HEK293T (cell line): ENCODE measurements at places on chromosomes 5 and 9.
A peak's percentile ranks its signal among the peaks of the same experiment; 100 is the strongest.

DNA sequence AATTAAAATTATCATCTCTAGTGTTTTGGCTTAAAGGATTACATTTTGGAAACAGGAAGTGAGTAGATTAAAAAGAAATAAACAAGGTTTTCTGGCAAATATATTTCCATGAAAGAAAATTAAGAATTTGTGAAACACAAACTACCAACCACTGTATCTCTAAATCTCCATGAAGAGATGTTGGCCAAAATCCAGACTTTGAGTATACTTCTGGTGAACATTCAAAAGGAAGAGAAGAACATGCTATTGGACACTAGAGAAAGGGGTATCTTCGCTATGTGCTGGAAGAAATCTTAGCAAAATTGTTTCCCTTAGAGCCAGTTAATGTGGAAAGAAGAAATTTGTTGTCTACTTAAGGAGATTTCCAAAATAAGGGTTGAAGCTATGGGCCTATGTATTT lies 710.4 kb upstream of the CTNND2 start:
- DNase-seq: no peak

DNA sequence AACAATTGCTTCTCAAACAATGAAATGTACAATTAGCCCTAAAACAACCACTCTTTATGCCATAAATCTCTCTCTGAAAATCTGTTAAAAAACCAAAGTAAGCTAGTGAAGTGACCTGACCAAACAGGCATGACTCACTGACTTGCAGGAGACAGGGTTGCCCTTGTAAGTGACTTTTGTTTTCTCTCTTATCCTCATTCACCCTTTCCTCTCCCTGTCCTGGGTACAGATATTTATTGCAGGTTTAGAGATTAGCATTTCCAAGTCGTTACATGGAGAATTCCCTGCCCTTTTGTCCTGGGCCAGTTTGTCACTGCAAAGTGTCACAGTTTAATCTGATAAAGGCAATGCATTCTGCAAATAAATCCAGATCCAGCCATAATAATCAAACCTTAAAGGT lies 484.2 kb downstream of the IRX1 start:
- DNase-seq: no peak

- no peak for DNase-seq
Measured at GRCh38 chr5:127536687-127537086, 19.2 kb downstream of the PRRC1 start.

GRCh38 chr9:100426530-100427365 lies at the start of gene MSANTD3:
Gene MSANTD3, plus strand, starts transcription at chr9:100427143. Its CDS starts 14,796 bp downstream, at chr9:100441939.
- DNase-seq: peak; percentile 78

GRCh38 chr9:14418301-14418940 lies 104.5 kb upstream of the NFIB start:
- no peak for DNase-seq

DNA sequence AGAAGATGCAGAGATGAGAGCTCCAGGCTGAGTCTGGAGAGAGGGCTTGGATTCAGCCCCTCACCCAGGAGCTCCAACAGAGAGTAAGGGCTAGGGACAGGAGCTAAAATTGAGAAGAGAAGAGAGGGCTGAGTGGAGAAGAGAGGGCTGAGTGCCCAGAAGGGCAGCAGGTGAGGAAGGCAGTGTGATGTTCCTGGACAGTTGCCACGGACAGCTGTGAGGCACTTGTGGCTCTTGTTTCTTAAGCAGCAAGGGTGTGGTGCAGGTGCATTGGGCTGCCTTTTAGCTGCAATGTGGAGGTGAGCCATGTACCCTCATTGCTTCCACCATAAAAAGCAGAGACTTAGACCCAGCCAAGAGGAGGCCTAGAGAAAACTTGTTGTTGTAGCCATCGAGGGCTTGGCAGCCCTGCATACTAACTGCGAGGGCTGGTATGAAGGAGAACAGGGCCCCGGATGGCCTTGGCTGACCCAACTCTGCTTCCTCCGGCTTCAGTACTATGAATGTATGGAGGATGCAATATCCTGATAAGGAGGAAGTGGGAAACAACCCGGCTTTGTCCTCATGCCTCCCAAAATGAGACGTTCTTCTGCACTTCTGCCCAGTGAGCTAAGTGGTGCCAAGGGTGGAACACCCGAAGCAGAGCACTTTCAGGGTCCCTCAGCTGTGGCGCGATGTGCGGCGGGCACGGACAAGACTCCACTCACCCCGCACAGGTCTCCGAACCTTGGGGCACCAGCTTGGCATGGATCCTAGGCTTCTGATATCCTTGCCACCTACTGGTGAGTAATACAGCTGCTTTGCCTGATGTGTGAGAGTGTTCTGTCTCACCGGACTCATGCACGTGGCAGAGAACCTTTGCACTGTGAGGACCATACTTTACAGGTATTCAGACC lies 65.2 kb downstream of the LRRC70 start:
- no peak for DNase-seq

DNA sequence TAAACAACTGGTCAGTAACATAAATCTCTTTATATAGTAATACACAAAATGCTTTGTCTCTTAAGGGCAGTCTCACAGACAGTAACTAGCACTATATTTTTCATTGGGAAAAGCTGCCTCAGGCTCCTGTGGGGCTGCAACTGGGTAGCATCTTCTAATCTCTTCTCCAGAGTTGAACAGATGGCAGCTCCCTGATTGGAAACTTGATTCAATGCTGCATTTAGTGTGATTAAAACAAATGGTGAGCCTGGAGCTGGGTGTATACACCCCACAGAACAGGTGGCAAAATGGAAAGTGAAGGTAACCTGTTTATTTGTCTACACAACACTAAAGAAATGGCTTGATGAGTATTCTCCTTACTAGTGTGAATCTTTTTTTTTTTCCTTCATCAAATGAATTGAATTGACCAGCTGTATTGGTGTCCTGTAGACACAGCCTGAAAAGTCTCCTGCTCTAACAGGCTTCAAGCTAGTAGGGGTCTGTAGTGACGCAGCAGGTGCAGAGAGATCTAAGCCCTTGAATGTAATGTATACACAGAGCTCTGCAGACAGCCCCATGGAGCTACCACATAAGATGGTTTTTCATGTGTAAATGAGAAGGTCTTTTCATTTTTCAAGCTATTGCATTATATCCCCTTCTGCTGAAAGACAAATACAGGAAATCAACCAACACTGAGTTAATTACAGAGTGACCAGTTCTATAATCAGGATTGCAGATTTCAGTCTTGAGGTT lies 43.3 kb downstream of the IZUMO3 start:
- DNase-seq: no peak

DNA sequence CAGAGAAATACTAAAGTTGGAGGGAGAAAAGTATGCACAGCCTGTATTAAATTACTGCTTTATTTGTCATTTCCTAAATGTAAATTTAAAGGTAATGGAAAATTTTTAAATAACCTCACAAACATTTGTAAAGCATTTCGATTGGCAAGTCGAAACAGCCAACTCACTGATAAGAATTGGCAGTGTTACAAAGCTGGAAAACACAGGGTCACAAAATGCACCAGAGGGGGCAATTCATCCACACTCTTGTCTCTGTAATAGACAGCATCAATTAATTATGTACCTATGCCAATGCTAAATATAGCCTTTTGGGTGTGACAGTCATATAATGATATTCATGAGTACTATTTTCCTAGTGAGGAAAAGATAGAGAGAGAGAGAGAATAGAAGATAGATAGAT lies 140.6 kb upstream of the PRLR start:
- DNase-seq: no peak

DNA sequence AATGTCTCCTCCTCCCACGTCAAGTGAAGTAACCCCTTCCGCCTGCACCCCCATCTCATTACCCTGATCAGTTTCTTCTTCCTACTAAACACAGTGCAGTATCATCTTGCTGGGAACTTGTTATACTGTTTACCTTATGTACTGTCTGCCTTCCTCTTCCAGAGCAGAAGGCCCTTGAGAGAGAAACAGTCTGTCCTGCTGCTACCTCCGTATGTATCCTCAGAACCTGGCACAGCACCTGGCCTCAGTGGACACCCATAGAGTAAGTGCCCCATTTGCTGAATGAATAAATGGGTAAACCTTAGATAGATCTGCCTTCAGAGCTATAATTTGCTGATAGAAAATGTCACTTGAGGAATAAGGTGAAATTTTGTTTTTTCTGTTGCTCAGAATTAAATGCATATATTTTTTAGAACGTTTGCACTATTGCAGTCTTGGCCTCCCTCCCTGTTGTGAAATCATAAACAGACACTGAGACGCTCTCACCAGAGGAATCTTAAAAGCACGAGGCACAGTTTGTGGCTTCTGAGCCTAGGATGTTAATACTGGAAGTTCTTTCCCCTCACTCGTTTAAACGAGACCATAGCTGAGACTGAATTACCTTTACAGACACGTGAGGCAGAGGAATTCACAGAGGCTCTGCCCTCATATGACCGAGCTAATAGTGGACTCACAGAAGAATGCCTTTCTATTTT lies 223.1 kb upstream of the DAP start:
- no peak for DNase-seq

- no peak for DNase-seq
Measured at GRCh38 chr5:128572930-128573319, 34.9 kb upstream of the FBN2 start.

DNA sequence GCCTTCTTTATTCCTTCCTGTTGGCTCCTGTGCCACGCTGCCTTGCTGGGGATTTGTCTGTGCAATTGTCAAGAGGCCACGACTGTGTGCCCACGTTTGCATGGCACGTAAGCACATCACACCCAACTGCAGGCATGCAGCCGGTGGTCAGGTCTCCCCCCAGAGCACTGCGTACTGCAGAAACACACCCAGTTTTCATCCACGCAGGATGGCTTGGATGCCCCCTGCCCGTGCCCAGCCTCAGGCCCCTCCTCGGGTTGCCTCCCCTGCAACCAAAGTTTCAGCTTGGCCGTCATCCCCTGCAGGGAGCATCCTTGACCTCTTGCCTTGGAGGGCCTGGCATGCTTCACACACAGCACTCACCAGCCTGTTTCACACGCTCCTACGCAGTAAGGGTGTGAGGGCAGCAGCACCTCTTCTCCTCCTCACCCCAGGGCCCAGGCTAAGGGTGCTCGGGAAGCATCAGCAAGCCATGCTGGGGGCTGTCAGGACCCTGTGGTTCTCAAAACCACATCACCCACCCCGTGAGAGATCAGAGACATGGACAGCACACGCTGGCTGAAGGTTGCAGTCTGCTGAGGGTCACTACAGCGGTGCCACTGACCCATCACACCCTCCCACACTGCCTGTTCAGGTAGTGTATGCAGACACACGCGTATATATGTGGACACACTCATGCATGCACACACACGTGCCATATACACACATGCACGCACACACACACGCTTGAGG lies 3.1 kb downstream of the MRPL36 start:
- no peak for DNase-seq

DNA sequence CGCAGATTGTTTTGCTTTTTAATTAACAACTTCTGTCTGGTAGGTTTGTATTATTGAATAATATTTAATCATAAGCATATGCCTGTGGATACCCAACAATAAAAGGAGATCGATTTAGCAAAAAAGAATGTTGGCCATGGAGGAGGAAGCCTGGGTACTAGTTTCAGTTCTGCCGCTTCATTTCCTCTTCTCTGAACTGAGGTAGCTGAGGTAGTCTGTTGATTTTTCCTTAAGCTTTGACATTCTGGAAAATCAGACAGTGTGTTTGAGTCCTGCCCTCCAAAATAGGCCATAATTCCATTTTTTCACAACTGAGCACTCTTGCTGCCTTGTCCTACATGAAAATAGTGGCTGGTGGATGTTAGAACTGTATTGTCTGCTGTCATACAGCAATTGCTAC lies 6.0 kb upstream of the GPR21 start:
- no peak for DNase-seq
